Chondrocyte (in vitro differentiated cells): ENCODE measurements at places on chromosomes 11 and 22.

DNA sequence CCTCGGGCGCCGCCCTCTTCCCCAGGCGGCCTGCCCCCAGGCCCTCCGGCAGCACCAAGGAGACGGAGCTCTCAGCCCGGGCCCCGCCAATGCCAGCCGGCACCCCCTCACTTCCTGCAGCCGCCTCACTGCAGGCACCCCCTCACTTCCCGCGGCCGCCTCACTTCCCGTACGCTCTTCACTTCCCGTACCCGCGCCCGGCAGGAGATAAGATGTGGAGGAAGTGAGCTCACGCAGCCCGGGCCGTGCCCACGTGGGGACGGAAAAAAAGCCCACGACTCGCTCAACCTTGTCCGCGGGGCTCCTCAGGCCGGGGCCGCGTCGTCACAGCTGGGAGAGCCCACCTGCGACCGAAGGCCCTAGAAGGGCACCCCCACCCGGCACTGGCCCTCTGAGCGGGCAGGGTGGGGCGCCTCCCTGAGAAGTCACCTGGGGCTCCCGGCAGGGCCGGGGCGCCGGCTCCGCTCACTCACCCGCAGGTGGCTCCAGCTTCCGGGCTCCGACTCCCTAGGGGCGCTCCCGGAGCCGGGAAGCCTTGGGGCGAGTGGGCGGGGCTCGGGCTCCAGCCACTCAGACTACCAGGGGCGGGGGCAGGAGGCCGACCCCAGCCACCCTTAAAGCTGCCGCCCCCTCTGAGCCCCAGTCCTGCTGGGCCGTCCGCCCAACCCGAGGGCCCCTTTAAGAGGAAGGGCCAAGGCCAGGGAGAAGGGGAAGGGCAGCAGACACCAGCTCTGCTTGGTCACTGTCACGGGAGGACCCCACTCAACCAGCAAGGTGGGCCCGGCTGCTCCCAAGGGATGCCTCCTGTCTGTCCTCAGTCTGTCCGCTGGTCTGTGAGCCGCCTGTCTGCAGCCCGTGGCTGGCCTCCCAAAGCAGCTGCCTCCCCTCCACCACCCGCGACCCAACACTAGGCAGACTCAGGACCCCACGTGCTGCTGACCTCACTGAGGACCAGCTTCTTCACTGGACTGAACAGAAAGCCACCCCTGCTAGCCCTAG lies 31.4 kb downstream of the PISD start:
- H3K36me3 ChIP-seq = no peaks in the 10 kb centered on the region
- DNase-seq = no peak
- peak overlapping the region; percentile 85 for H3K4me3 ChIP-seq
- H3K4me1 ChIP-seq = peaks cover 49% of the 10 kb centered on the region
- peak overlapping the region; percentile 86 for H3K27ac ChIP-seq

DNA sequence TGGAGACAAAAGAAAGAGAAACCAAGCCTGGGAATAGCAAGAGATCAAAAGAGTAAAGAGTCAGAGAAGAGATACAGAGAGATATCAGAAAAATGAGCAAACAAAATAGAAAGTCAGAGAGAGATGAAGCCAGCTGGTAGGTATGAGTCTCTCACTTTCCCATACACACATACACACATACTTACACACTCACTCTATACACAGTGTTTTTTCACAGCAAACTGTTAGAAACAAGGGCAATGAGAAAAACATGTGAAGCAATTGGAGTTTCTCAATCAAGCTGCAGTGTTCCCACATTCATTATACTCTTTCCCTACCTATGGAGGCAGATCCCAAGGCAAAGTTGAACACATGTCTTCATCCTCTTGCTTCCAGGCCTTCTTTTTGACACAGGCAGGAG lies 2.6 kb upstream of the NLRP10 start:
- DNase-seq = no peak
- no peaks in the 10 kb centered on the region for H3K27me3 ChIP-seq
- H3K36me3 ChIP-seq = no peaks in the 10 kb centered on the region

- H3K27ac ChIP-seq = peak overlapping the region; percentile 86
- H3K4me1 ChIP-seq = peaks cover 67% of the 10 kb centered on the region
- H3K4me3 ChIP-seq = no peak overlapping the region
- DNase-seq = no peak
- H3K36me3 ChIP-seq = no peaks in the 10 kb centered on the region
Observed at GRCh38 chr11:96168623-96169022, 174.4 kb downstream of the MAML2 start.

GRCh38 chr22:23496445-23496833 lies 83.7 kb downstream of the IGLL1 start:
- no peak overlapping the region for H3K27ac ChIP-seq
- peaks cover 11% of the 10 kb centered on the region for H3K27me3 ChIP-seq
- DNase-seq = no peak
- no peaks in the 10 kb centered on the region for H3K36me3 ChIP-seq
- H3K4me1 ChIP-seq = no peaks in the 10 kb centered on the region

DNA sequence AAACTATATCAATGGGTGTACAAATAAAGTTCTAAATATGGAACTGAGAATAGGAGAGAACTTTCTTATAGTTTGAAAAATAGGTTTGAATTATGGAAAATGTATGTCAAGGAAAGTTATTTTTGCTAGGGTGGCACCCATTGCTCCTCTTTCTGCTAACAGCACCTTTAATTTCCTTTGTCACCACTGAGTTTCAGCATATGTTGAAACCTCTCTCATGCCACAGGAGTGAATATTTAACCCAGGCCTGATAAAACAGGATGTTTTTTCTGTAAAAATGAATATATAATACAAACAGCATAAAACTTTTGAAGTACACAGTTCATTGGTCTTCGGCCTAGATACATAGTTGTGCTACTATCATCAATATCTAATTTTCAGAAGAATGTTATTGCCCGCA lies 385.5 kb upstream of the ANO5 start:
- no peak overlapping the region for H3K27ac ChIP-seq
- no peaks in the 10 kb centered on the region for H3K27me3 ChIP-seq
- DNase-seq = no peak

GRCh38 chr11:88181776-88182175 lies 6.5 kb upstream of the RAB38 start:
- H3K27ac ChIP-seq = no peak overlapping the region
- no peak for DNase-seq

GRCh38 chr11:99911116-99911515 lies 776.0 kb upstream of the ARHGAP42 start:
- H3K4me3 ChIP-seq = no peak overlapping the region
- H3K36me3 ChIP-seq = no peaks in the 10 kb centered on the region
- no peaks in the 10 kb centered on the region for H3K27me3 ChIP-seq
- no peak for DNase-seq
- no peaks in the 10 kb centered on the region for H3K4me1 ChIP-seq

GRCh38 chr11:11155962-11156815 lies 196.9 kb downstream of the CSNK2A3 start:
- no peak overlapping the region for H3K4me3 ChIP-seq
- H3K27me3 ChIP-seq = no peaks in the 10 kb centered on the region
- no peak overlapping the region for H3K27ac ChIP-seq
- no peak for DNase-seq
- no peaks in the 10 kb centered on the region for H3K36me3 ChIP-seq
- no peaks in the 10 kb centered on the region for H3K4me1 ChIP-seq

DNA sequence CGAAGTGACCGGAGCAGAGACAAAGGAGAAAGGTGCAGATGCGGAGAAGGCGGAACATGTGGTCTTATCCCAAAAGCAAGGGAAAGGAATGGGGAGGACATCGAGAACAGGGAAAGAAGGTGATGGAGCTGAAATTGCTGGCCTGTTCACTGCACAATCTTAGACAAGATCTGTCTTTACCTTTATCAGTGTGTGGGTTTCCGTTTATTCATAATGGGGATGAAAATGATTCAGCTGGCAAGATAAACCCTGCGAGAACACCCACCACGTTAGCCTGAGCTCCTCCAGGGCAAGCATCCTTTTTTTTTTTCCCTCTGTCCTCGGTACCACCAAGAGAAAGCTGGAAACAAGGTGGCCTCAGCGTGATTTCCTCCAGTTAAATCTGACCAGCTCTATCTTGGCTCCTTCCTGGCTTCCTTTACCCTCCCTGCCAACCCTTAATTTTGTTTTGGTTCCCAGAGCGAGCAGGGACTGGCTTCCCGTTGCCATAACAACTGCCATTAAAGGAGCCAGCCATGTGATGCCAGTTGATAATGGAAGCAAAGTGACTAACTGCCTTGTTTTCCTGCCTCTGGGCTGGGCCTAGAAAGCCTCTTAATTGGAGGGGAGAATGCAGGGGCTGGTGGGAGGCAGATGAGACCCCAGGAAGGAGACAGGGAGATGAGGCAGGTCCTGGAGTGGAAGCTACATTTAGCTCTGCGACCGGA lies 4.2 kb downstream of the SGSM1 start:
- DNase-seq = no peak
- H3K27me3 ChIP-seq = peaks cover 40% of the 10 kb centered on the region
- no peaks in the 10 kb centered on the region for H3K4me1 ChIP-seq
- H3K4me3 ChIP-seq = no peak overlapping the region
- H3K27ac ChIP-seq = no peak overlapping the region
- no peaks in the 10 kb centered on the region for H3K36me3 ChIP-seq

- no peak overlapping the region for H3K4me3 ChIP-seq
- no peak for DNase-seq
- peaks cover 39% of the 10 kb centered on the region for H3K27me3 ChIP-seq
- H3K36me3 ChIP-seq = no peaks in the 10 kb centered on the region
- peaks cover 30% of the 10 kb centered on the region for H3K4me1 ChIP-seq
Observed at GRCh38 chr11:71298761-71299181, 46.4 kb upstream of the SHANK2 start.

- DNase-seq = no peak
- peaks cover 34% of the 10 kb centered on the region for H3K4me1 ChIP-seq
- no peaks in the 10 kb centered on the region for H3K27me3 ChIP-seq
- H3K4me3 ChIP-seq = no peak overlapping the region
- no peaks in the 10 kb centered on the region for H3K36me3 ChIP-seq
- H3K27ac ChIP-seq = peak overlapping the region; percentile 61
Observed at GRCh38 chr11:28964811-28965210, 856.6 kb downstream of the METTL15 start.

GRCh38 chr11:84215672-84216071 lies 929.5 kb upstream of the CCDC90B start:
- no peak for DNase-seq
- no peak overlapping the region for H3K27ac ChIP-seq
- no peaks in the 10 kb centered on the region for H3K4me1 ChIP-seq
- H3K36me3 ChIP-seq = no peaks in the 10 kb centered on the region

DNA sequence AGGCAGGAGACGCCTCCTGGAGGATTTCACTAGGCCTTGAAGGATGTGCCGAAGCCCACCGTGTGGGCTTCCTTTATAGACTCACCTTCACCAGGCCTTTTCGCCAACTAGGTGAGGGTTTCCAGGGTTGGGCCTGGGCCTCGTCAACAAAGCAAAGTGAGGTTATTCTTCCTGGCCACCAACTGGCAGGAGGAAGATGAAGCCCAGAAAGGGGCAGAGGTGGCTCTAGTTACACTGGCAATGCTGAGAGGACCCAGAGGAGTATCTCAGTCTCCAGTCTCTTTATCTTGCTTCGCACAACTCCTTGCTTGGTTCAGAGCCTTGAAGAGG lies 404 bp upstream of the RELT start:
- no peak for DNase-seq
- no peaks in the 10 kb centered on the region for H3K27me3 ChIP-seq
- H3K27ac ChIP-seq = peak overlapping the region; percentile 69
- H3K4me1 ChIP-seq = peaks cover 27% of the 10 kb centered on the region
- no peaks in the 10 kb centered on the region for H3K36me3 ChIP-seq

- peaks cover 19% of the 10 kb centered on the region for H3K27me3 ChIP-seq
- peaks cover 17% of the 10 kb centered on the region for H3K4me1 ChIP-seq
- H3K27ac ChIP-seq = no peak overlapping the region
- DNase-seq = no peak
- no peak overlapping the region for H3K4me3 ChIP-seq
Observed at GRCh38 chr11:121478226-121478894, 25.6 kb upstream of the SORL1-AS1 start.

- peaks cover 34% of the 10 kb centered on the region for H3K4me1 ChIP-seq
- H3K27me3 ChIP-seq = no peaks in the 10 kb centered on the region
- H3K4me3 ChIP-seq = peak within 1 kb of the TSS; percentile 93
- H3K27ac ChIP-seq = peak within 1 kb of the TSS; percentile 96
- H3K36me3 ChIP-seq = peaks cover 9% of the 10 kb centered on the region
- DNase-seq = no peak
Observed at GRCh38 chr11:106077609-106078455, at the start of gene AASDHPPT. Gene AASDHPPT (plus strand): TSS chr11:106077662. CDS start chr11:106077711, 49 bp downstream.

- H3K27ac ChIP-seq = no peak overlapping the region
- H3K4me3 ChIP-seq = no peak overlapping the region
- DNase-seq = no peak
- no peaks in the 10 kb centered on the region for H3K27me3 ChIP-seq
- peaks cover 59% of the 10 kb centered on the region for H3K4me1 ChIP-seq
Observed at GRCh38 chr11:66879583-66879982, 22.7 kb downstream of the LRFN4 start.

GRCh38 chr11:103910721-103911120 lies 125.7 kb upstream of the DDI1 start:
- no peak overlapping the region for H3K4me3 ChIP-seq
- no peak overlapping the region for H3K27ac ChIP-seq
- peaks cover 11% of the 10 kb centered on the region for H3K4me1 ChIP-seq
- peaks cover 10% of the 10 kb centered on the region for H3K36me3 ChIP-seq
- no peak for DNase-seq

DNA sequence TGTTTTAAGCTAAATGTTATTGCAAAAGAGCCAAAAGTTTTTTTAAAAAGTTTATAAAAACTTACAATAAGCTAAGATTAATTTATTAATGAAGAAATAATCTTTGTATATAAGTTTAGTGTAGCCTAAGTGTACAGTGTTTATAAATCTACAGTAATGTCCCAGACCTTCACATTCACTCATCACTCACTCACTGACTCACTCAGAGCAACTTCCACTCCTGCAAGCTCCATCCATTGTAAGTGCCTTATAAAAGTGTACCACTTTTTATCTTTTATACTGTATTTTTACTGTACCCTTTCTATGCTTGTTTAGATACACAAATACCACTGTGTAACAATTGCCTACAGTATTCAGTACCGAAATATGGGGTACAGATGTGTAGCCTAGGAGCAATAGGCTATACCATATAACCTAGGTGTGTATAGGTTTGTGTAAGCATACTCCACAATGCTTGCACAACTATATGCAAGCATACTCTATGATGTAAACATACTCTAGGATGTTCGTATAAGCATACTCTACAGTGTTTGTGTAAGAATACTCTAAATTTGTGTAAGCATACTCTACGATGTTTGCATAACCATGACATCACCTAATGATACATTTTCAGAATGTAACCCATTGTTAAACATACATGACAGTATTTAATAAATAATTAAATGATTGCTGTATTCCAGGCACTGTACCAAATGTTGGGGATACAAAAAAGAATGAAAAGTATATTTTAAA lies 953.0 kb downstream of the KCNA4 start:
- no peak for DNase-seq
- peaks cover 4% of the 10 kb centered on the region for H3K27me3 ChIP-seq
- no peak overlapping the region for H3K27ac ChIP-seq
